ENCODE measurements at places on chromosomes 2 and 18.

DNA sequence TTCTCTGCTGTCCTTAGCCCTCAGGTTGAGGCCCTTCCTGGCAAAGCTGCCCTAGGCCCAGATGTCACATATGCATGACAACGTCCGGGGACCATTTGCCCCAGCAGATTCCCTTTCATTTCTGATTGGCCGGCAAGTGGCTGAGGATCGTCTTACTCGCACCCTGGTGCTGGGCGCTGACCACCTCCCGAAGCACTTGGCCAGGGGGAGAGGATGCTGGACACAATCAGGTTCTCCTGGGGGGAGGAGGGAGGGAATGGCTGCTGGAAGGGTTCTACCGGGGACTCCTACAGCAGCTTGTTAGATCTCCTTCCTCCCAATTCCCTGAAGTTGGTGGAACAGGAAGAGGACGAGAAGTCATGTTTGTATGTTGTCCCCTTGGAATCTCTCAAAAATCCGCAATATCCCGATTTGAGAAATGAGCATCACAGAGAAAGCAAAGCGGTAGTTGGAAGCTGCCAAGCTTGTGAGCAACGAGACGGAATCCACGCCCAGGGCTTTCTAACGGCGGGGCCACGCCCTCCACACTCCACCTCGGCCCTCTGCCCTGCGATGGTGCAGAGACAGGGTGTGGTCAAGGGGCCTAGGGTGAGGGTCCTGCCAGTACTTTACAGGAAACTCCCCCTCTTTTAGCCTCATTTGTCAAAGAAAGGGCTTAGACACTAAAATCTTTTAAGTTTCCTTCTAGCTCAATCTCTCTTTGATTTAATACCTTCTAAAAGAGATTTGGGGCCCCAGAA is 61.8 kb upstream of the YWHAQ start:
- peak; percentile 41 for DNase-seq

DNA sequence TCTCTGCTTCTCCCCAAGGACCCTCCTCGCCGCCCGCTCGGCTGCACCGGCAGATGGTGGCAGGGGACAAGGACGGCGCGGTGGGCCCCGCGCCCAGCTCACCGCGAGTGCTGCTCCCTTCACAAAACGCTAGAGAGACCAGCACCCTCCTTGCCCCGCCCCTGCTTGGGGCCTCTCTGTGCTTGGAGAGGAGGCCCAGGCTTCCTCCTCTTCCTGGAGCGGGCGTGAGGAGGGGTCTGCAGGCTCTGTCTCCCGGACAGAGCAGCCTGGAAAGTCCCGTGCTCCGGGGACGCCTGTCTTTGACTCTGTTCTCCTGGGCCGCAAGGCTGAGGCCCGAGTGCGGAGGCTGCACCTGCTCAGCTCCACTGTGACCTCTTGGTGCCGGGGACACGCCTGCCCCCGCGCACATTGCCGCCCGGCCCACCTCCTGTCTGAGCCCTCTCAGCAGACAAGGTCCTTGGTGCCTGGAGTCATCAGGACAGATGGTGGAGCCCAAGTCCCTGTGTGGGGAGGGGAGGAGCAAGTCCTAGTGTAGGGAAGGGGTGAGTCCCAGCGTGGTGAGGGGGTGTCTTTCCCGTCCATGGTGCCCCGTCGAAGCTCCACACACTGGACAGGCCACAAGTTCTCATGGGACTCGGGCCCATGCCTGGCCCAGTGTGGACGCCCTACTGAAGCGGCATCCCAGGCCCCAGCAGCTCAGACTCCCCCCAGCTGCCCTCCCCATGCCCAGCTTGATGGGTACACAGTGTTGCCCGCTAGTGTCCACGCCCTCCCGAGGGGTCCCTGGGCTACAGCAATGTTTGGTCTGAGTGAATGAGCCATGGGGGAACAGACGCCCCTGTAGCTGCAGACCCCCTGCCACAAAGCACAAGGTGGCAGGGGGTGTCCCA is 33.8 kb downstream of the RTP5 start:
- DNase-seq: no peak

GRCh38 chr18:14026199-14026598 is 106.0 kb downstream of the ZNF519 start:
- no peak for DNase-seq

DNA sequence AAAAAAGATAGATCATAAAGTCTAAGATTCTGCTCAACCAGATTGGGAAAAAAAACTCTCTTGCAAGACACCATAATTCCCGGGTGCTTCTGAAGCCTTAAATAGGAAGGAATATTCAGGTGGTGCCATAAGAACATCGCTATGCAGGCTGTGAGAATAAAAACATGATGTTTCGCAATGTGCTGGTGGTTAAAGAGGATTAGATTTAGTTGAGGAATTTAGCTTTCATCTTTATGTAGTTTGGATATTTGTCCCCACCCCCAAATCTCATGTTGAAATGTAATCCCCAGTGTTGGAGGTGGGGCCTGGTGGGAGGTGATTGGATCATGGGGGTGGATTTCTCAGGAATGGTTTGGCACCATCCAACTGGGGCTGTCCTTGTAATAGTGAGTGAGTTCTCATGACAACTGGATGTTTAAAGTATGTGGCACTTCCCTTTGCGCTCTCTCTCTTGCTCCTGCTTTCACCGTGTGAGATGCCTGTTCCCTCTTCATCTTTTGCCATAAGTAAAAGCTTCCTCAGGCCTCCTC is 132.2 kb downstream of the AKAIN1 start:
- no peak for DNase-seq

DNA sequence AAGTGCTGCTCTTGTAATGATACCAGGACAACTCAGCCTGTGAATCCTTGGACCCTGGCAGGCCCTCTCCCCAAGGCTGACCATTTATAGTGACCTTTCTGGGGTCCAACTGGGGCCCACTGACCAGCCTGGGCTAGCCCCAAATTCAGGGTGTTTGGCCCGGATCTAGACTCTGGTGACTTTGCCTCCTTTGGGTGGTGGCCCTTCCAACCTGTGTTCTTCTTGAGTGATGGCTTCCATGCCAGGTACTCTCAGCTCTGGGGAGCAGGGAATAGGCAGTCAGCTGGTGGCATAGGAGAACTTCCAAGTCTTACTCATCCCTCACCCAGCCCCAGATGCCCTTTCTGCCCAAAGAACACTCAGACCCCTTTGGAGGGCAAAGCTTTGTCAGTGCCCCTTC is 10.3 kb downstream of the MYO7B start:
- no peak for DNase-seq

GRCh38 chr2:120133572-120134244 is 89.5 kb downstream of the TMEM185B start:
- DNase-seq: no peak

DNA sequence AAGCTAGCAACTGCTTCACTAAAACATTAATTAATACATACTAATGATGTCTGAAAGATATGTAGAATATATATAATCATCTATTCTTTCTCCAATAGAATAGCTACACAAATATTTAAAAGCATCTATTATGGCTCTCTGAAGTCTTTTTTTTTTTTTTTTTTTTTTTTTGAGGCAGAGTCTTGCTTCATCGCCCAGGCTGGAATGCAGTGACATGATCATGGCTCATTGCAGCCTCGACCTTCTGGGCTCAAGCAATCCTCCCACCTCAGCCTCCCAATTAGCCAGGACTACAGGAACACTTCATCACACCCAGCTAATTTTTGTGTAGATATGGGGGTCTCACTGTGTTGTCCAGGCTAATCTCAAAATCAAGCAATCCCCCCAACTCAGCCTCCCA is 120.4 kb upstream of the KYNU start:
- no peak for DNase-seq

DNA sequence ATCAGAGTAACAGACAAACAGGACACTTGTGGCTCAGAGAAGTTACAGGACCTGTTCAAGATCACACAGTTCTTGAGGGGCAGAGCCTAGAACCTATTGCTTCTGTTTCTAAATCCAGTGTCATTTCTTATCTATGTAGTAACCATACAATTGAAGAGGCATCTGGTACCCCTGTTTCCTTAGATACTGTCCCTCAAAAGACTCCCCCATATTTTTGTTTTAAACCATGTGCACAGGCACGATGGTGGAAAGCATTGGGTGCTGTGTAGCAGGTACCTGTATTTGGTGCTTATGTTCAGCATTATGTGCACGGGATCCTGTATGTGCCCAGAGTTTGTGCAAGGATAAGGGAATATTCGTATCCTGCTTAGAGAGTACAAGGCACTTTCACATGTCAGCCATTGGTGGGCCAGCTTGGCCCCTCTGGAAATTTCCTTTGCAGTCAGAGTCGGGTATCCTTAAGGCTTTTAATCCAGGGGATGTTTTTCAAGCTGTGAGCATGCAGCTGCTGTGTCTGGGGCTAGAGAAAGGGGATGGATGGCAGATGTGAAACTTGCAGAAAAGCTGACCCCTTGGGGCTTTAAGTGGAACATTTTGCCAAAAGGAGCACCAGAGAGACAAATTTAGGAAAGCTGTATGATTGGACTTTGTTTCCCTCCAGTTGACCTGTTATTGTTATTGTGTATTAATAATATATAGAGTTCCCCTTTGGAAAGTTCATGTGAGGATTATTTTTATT is 2.1 kb downstream of the LBH start:
- DNase-seq: no peak

- no peak for DNase-seq
These were observed 30.1 kb downstream of the MBP start for GRCh38 chr18:77102259-77103040.

DNA sequence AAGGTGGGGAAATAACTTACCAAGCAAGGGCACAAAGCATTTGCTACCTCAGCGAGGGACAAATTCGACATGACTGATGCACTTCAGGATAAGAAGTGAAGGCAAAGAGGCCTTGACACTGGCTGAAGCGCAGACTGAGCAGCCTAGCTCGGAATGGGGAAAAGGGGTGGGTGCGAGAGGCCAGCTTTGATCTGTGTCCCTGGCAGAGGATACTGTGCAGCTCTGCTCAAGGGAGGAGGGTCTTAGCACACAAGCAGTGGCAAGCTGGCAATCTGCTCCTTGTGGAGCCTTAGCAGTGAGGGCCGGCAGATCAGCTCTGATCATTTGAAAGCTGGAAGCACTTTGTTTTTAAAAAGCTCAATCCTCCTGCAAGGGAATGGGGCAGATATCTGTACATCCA is 222.3 kb downstream of the ZBTB7C start:
- DNase-seq: no peak

DNA sequence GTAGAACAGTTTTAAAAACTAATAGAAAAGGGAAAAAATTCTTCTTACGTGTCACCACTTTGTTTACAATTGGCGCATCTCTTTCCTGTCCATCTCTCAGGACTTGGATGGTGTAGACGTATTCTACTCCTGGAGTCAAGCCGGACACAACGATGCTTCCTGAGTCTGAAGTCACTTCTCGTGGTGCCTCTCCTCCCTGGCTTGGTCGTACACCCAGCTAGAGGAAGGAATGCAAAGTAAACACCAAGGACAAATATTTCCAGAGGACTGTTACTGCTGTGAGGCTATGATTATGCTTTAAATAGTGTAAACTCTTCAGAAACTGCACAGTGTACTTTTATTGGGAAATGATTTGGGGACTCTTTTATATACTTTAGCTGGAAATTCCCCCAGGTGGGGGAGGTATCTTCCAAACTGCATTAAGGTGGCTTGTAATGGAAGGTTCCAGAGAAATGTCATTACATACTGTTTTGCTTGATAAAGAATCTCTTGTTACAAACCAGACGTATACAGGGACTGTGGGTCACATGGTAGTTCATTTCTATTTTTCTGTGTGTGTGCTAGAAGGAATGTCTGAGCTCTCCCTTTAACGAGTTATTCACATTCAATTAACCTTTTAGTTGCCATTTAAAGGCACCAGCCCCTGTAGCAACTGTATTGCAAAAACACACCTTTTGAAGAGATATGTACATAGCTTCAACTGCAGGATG is 38.1 kb downstream of the FN1 start:
- DNase-seq: no peak

GRCh38 chr18:12034241-12035100 is 53.2 kb downstream of the IMPA2 start:
- DNase-seq: no peak

DNA sequence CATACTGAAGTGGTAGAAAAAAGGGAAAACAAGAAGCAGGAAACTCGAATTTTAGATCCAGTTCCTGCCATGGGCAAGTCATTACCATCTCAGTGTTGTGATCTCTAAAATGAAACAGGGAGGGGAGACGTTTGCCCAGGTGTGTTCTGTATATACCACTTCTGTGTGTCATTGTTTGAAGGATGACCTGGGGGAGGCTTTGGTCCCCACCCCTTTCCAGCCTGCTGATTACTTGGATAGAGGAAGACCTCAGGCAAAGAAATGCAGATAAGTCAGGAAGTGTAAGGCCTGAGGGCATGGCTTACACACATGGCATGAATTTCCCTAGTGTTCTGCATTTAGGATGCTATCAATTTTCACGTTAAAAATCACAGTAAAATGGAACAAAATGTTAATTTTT is 205.2 kb upstream of the CXCR4 start:
- no peak for DNase-seq

- no peak for DNase-seq
These were observed 40.6 kb downstream of the ZNF516 start for GRCh38 chr18:76454418-76454817.
